ENCODE measurements at places on chromosomes 4 and X.
A peak's percentile ranks its signal among the peaks of the same experiment; 100 is the strongest.

DNA sequence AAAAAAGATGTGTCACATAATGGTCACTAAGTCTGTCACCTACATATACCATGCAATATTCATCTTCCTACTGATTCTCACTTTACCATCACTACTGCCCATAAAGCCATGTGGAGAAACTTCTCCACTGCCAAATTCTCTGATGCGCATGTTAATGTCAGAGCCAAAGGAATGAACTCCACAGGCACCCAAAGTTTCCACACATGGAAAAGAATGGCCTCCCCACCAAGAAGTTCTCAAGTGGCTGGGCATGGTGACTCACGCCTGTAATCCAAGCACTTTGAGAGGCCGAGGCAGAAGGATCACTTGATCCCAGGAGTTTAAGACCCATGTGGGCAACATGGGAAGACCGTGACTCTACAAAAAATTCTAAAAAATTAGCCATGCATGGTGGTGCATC lies 43.8 kb upstream of the UGDH start:
- no peak for DNase-seq

DNA sequence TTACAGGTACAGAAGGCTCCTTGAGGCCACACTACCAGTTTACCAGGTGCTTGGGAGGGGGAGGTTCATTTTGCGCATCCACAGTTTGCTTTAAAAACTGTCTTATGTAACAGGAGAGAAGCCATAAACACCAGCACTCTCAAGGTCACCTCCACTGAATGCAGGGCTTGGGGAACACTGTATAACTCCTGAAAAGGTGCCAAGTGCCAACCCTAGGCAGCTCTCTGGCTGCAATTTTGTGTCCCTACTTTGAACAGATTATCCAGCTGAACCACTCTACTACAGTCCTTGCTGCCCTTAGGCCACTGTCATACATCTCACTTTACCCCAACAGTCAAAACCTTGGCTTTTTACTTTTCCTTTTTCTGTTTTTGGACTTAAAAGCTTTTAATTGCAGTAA lies 507.9 kb downstream of the SMARCA1 start:
- DNase-seq = no peak

GRCh38 chrX:42615161-42615563 lies 162.8 kb downstream of the PPP1R2C start:
- no peak for DNase-seq

DNA sequence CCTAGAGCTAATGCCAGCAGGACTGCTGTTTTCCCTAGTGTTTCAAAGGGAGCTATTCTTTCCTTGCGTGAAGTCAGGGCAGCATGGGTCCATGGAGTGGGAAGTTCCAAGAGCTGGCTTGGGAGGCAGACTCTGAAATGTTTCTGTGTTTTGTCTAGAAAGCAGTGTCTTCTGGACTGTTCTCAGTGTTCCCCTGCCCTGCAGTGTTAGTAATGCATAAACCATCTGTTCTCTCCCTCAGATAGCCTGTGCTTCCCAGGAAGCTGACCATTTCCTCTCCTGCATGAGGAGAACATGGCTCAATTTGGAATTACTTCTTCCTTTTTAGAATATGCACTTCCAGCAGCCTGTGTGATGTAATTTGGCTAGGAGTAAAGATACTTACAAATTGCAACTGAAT lies 116.7 kb upstream of the CXCL13 start:
- peak; percentile 60 for DNase-seq

GRCh38 chr4:127856813-127857447 lies 23.8 kb upstream of the PLK4 start:
- DNase-seq = peak; percentile 85

- DNase-seq = no peak
Observed at GRCh38 chr4:186599483-186599882, 44.1 kb upstream of the MTNR1A start.

- no peak for DNase-seq
Observed at GRCh38 chrX:44349561-44349960, 6.1 kb upstream of the EFHC2 start.

- DNase-seq = peak; percentile 33
Observed at GRCh38 chr4:89661173-89661899, 175.6 kb downstream of the SNCA start.

DNA sequence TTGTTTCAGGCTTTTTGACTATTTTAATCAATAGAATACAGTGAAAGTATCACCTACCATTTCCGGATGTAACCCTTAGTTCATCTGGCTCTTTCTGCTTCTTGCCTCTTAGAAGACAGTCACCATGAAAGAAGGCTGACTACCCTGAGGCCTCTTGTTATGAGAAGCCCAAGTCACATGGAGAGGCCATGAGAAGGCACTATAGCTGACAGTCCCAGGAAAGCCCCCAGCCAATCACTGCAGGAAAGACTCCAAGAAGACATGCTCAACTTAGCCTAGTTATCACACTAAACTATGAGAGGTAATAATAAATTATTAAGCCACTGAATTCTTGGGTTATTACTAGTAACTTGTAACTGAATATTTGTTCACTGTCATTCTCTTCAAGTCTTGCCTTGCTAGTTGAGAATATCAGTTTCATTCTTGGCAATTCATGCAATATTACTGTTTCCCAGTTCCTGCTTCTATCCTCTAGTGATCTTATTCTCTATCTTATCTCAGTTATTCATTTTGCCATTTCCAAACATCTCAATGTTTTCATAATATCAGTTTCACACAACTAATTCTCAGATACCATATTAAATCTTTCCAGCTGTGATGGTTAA lies 57.1 kb upstream of the GUCY1A1 start:
- no peak for DNase-seq

GRCh38 chrX:129876771-129877305 lies 29.1 kb upstream of the UTP14A start:
- DNase-seq = peak; percentile 68

DNA sequence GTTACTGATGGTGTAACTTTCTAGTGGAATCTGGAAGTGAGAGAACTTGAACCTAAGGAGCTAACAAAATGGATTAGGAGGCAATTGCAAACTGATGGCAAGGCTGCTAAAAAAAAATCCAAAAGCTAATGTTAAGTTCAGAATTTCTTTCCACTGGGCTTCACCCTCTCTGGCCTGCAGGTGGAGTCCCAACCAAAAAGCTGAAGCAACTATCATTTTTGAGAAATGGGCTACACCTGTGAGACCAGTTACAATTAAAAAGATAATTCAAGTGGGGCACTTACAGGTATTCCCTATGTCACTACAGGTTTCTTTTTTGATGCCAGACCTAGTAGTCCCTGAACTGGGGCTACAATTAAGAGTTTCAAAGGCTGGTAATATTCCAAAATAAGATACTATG lies 142.1 kb upstream of the FTHL17 start:
- DNase-seq = peak; percentile 29

DNA sequence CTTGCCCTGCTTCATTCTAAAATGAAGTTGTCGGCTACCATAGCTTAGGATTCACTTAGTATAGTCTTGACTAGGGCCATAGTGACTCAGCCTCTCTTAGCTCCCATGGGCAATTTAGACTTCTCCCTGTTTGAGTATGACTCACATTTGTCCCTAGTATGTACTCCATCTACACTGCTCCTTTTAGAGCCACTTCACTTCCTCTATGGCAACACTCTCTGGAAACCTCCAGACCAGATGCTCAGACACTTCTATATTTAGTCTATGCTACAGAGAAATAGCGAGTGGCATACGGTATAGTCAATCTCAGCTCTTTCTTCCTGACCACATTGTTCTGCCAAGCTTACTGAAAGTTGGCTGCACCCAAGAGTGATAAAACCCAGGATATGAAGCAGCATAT lies 11.2 kb downstream of the MEPE start:
- DNase-seq = peak; percentile 77

- no peak for DNase-seq
Observed at GRCh38 chrX:15405846-15406245, 21.6 kb upstream of the VEGFD start.

DNA sequence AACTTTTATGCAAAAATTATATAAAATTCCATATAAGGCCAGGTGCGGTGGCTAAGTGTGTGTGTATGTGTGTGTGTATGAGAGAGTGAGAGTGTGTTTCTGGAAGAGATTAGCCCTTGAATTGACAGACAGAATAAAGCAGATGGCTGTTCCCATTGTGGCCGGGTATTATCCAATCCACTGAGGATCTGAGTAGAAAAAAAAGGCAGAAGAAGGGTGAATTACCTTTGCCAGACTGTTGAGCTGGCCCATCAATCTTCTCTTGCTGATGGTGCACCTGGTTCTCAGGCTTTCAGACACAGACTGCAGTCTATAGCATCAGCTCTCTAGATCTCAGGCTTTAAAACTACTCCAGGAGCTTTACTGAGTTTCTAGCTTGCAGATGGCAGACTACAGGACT lies 92.2 kb upstream of the SLIT2 start:
- DNase-seq = no peak

DNA sequence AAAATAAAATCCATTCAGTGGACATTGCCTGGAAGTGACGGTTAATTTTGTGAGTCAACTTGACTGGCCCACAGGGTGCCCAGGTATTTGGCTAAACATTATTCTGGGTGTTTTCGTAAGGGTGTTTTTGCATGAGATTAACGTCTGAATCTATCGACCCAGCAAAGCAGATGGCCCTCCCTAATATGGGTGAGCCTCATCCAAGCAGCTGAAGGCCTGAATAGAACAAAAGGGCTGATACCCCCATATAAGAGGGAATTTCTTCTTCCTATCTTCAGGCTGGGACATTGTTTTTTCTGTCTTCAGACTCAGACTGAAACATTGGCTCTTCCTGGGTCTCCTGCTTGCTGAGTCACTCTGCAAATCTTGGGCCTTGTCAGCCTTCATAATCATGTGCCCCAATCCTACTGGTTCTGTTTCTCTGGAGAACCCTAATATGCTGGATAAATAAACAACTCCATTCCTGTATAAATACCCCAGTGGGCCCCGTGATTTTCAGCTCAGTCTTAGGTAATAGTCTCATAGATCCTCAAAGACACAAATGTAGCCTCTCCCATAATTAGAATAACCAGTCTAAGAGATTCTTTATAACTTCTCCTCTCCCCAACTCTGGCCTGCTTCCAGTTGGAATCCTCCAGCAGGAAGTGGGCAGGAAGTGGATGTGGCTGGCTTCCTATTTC lies 33.1 kb upstream of the DDX3X start:
- peak; percentile 39 for DNase-seq

DNA sequence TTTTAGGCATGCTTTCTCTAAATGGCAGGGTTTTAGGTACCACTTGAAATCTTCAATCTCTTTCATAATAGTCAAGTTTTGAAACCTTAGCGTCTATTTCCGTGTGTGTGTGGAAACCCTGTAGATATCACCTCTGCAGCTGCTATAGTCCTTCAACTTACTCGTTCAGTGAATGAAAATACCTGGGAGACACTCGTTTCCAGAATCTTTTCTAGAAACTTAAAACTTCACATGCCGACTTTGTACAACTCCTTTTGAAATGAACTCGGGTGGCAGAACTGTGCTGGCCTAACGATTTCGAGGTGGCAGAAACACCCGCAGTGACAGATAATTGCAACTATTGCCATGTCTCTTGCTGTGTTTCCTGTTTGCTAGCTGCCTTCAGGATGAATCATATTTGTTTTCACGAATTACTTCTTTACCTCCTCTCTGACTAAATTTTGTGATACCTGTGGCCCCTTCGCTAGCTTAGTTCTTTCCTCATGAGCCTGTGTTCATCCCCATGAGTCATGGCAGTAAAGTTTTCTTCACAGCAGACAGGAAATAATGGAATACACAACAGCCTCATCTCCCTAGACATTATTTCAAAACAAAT lies 104.7 kb upstream of the SMIM10 start:
- peak; percentile 37 for DNase-seq

GRCh38 chrX:109818976-109819375 lies 85.9 kb upstream of the ACSL4 start:
- no peak for DNase-seq

DNA sequence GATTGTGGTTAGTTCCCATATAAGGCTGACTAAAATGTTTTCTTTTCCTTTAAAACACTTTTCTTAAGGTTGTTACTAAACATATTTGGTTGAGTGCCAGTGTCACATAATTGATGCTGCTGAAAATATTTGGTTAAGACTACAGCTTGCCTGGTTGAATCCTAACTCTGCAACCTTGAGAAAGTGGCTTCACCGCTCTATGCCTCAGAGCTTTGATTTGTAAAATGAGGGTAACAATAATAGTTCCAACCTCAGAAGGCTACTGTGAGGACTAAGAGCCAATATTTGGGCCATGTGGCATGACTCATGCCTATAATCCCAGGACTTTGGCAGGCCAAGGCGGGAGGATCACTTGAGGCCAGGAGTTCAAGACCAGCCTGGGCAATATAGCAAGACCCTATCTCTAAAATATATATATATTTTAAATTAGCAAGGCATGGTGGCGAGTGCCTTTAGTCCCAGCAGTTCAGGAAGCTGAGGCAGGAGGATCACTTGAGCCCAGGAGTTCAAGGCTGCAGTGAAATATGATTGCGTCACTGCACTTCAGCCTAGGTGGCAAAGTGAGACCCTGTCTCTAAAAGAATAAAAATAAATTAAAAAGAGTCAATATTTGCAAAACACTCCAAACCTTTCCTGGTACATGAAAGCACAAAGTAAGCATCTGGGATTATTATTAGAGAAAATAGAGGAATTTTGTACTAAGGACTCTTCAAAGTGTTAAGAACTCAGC lies 7.1 kb upstream of the NEIL3 start:
- DNase-seq = peak; percentile 55

DNA sequence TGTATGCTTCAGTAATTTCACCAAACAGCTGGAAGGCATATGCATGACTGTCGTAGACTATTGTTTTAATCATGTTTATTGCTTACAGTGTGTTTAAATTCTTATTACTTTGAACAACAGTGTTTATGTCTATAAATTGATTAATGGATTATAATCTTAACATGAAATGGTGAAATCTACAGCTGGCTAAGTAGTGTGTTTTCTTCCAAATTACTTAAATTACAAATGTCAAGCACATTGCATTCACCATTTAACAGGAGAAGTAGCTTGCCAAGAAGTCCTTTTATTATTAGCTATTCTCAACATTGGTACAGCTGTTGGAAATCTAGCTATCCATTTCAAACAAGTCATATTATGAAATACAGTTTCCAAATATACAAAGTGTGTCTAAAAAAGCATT lies 849.3 kb upstream of the PCDH10 start:
- DNase-seq = no peak

GRCh38 chrX:46849933-46850332 lies 13.1 kb downstream of the RP2 start:
- DNase-seq = peak; percentile 60

- DNase-seq = no peak
Observed at GRCh38 chrX:19866626-19867410, 20.6 kb downstream of the SH3KBP1 start.

All from cardiac fibroblast (primary cell).